Activated CD8-positive, alpha-beta memory T cell treated with anti-CD3 and anti-CD28 coated beads for 24 hours (primary cell): ENCODE measurements at places on chromosomes 12 and 14.

DNA sequence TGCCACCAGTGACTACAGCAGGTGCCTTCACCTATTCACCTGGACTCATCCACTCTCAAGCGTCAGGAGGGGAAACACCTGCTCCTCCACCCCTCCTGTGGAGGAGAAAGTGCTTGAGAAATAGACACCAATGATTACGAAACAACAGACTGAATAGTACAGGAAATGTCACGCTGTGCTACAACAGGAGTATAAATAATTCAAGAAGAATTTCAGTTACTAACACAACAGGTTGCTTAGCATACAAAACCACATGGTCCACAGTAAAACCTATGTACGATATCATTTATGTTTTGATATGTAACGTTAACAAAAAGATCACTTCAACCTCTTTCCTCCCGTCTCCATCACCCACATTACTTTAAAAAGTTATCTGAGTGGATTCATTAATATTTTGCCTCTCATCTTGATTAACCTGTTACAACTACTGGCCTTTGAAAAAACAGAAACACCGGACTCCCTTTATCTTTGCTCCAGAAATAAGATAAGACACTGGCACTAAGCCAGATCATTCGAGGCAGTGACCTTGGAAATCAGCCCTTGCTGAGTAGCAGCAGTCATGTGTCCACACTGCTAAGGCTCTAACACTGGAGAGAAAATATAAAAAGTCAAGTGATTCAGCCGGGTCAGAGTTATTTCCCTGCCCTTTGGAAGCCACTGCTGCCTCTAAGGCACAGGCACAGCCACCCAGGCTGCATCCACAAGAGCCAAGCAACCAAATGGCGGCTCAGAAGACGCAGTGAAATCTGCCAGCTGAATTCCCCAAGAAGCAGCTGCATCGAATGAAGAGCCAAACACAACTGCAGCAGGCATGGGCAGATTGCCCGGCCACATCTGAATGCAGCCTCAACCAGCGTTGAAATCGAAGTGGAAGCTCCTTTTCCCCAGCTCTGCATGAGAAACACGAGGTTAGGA lies 40.9 kb downstream of the NT5DC3 start:
- no peak for DNase-seq

DNA sequence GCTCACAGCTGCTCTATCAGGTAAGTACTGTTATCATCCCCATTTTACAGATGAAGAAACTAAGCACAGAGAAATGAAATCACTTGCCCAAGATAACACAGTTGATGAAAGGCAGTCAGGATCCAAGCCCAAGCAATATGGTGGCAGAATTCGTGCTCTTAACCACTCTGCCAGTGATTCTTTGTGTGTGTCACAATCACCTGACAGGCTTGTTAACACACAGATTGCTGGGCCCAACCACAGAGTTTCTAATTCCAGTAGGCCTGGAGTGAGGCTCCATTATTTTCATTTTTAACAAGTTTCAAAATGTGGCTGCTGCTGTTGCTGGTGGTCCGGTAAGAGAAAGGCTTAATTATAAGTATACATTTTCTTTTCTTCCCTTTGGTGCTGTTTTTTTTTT lies 134.2 kb downstream of the TGFB3 start:
- DNase-seq: no peak

DNA sequence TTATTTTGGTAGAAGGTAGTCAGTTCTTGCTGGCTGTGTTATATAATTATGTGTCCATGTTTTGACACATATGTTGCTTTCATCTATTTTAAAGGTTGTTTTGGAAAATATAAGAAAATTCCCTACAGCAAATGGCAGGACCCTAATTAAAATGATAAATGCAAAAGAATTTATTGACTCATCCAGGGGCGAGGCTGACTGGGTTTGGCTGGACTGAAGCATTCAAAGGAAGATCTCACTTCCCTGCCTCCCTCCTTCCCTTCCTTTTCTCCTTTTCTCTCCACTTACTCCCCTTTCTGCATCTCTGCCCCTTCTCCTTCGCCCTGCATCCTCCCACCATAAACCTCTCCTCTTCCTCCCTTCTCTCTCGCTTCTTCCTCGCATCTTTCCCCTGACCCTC lies 129.6 kb downstream of the SNAPC1 start:
- DNase-seq: no peak

DNA sequence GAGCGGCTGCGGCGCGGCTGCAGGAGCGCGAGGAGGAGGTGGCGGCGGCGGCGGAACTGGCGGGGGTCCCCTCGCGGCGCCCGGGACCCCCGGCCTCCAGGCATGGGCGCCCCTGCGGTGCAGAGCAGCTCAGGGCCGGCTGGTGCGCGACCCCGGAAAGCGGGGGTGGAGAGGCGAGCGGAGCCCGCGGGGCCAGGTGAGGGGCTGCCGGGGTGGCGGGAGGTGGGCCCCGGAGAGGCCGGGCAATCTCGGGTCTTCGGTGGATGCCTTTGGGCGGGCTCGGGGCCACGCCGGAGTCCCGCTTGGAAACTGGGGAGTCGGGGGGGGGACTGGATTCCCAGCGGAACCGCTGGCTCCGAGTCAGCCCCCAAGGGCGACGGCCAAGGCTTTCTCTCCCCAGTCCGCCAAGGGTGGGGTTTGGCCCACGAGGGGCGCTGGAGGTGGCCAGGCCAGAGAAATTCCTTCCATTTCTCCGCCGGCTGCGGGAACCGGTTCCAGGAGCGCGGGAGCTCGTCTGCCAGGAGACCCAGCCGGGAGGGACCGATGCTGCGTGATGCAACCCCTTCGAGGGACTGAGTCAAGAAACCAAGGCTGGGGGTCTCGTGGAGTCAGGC lies 13.9 kb upstream of the NR4A1 start:
- peak; percentile 67 for DNase-seq

- DNase-seq: no peak
These were observed 118.9 kb downstream of the UNC79 start for GRCh38 chr14:93549595-93549994.

DNA sequence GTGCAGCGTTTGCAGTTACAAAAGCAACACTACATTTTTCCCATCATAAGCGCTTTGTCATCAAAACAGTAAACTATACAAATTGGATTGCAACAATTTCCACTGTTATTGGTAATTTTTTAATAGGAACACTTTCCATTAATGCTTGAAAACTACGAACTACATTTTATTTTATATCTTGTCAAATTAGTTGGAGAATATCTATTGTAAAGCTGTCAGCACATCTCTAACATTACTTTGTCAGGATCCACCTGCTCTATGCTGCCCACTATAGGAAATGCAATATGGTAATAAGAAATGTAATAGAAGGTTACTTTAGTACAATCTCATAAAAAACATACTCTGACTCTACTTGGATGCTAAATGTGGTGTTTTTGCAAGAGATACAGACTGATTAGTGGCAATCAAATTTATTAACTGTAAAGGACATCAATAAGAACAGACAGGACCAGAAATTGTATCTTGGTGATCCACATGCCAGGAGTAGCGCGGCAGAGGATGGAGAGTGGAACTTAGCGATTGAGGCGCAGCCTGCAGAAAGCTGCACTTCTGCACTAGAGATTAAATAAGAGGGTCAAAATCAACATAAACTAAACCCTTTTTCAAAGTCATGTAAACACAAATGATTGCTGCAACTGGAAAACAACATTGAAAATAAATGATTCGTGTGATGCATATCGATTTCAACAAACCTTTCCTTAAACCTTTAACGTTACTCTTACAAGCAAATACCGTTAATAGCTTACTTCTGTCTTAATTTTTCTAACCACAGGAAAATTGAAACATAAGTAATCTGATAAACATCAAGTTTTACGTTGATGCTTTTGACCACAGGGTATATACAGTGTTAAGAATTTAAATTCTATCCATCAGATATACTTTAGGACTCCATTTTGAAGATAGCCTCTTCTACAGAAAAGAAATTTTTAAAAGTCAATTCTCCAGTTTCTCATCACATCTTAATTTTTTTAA lies 3.6 kb upstream of the ARID2 start:
- no peak for DNase-seq

DNA sequence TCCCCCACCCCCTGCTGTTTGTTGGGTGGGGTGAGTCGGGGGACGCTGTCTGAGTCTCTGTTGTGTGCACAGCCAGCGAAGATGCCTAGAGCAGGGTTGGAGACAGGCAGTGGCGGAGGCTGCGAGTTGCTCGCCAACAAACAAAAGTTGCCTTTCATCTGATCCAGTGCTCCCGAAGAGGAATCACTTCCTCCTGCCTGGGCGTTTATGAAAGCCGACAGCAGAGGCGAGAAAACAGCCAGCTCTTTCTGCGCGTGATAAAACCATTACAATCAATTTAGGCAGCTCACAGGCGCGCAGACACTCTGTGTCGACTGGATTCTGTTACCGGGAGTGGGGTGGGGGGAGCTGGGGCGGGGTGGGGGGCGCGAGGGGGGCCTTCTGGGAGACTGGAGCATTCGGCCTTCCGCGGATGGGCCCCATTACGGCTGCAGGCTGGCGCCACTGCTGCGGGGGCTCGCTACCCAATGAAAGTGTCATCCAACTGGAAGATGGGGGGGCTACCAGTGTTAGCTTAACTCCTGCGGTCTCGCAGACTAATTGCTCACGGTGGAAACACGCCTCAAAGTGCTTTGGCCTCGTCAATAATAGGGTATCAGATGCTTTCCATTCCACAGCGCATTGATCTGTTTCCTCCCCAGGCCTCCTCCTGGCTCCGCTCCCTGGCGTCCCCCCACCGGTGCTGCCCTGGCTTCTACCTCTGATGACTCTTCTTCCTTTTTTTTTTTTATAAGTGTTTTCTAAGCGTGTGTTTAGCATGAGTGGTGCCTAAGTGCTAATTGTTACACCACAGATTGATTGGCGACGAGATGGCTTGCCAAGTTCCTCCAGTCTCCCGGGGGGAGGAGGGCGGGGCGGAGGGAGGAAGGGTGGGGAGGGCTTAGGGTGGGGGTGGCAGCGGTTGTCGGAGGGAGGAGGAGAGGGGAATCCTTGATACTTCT lies 678.4 kb downstream of the MED13L start:
- DNase-seq: no peak

GRCh38 chr14:49051328-49052060 lies 534.7 kb downstream of the RPS29 start:
- no peak for DNase-seq

DNA sequence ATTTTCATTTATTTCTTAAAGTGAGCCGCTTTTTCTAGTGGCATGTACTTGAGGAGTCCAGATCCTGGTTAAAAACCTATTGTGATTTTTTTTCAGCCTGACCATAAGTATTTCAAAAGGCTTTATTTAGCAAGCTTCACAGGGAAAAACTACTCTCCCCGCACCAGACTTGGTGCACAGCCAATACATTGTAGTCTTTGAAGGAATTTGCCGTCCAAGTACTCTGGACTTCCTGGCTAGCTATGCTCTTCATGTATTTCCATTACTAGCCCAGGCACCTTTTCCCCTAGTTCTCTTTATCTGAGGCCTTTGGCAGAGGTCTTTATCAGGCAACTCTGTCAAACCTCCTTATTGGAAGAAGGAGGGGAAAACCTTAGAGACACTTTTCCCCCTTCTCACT lies 234.7 kb downstream of the CCDC91 start:
- DNase-seq: no peak

GRCh38 chr12:132023658-132024057 lies 73.9 kb downstream of the EP400 start:
- no peak for DNase-seq

DNA sequence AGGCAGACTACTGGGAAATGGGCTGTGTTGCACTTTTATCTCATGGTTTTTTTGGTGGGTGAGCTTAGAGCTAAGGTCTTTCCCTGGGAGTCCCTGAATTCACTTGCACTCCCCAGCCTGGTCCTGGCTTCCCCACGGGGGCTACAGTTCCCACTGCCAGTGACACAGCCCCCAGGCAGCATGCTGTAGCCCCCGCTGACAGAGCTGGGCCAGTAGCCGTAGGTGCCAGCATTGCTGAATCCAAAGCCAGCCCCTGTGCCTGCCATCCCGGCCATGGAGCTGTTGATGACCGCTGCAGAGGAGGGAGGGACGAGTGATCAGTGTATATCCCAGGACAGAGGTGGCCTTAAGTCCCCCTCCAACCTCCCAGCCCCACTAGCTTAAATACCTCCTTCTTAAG lies 6.9 kb upstream of the KRT72 start:
- no peak for DNase-seq

DNA sequence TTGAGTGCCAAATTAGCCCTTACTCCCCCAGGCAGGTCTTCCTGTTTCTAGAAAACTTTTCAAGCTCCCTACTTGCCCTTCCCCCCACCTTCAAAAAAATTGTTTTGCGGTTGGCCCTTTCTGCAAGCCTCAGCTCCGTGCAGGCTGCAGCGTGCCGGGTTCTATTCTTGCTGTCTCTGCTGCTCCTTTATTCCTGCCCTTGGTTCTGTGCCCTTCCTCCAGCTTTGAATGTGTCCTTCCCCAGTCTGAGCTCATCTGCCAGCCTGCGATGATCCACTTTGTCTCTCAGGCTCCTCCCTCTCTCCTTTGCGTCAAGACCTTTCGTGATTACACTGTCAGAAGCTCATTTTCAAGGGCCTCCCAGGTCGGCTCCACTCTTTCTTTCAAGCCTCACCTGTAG lies 98.6 kb downstream of the IRF2BPL start:
- no peak for DNase-seq

DNA sequence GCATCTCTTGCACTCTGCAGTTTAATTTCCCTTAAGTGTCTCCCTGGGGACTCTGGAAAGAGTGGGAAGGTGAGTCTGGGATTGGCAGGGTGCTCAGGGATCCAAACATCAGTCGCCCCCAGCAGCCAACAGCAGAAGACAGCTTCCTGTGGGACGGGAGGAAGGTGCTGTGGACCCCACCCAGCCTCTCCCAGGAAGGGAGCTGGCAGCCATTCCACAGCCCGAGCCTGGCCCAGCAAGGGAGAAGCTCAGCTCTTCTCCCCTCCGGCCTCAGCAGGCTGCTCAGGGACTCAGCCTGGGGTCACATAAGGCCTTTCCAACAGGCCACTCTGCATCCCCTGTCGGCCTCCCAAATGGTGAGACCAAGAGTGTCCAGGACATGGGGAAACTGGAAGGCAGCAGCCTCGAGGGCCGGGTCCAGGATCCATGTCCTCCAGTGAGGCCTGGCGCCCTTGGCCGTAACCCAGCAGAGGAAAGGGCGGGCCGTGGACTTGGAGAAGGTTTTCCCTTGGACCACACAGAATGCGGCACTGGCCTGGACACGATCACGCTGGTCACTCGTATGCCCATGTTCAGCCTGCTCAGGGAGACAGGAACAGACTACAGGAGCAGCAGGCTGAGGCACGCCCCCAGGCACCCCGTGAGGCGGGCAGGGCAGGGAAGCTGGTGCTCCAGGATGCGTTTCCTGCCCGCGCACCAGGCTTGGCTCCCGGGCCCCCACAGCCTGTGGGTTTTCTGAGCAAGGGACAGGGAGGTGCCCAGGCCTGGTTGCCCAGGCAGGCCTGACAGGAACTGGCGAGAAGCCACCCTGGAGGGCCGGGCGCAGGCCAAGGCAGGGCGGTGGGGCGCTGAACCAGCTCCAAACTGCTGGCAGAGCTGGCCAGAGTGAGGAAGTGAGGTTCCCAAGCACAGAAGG lies 3.5 kb downstream of the XRCC3 start:
- DNase-seq: no peak

GRCh38 chr14:73895939-73896338 lies 9.3 kb downstream of the ZNF410 start:
- no peak for DNase-seq
